ENCODE measurements at places on chromosomes 7 and 10.

DNA sequence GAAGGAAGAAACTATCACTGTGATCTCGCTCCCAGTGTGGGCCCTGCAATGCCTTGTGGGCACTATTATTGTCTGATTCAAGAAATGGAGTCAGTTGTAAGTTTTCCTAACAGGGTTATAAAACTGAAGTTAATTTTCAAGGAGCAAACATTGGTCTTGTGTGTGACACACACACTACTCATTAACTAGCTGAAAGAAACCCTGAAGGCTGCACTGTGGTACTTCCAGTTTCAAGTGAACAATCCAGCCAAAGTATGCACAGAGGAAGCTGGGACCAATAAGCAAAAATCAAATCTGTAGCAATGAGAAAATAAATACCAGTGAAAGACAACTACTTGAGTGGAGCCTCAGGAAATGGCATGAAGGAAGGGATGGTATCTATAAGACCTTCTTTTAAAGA is 506.6 kb upstream of the POT1 start:
- DNase-seq, result no peak

DNA sequence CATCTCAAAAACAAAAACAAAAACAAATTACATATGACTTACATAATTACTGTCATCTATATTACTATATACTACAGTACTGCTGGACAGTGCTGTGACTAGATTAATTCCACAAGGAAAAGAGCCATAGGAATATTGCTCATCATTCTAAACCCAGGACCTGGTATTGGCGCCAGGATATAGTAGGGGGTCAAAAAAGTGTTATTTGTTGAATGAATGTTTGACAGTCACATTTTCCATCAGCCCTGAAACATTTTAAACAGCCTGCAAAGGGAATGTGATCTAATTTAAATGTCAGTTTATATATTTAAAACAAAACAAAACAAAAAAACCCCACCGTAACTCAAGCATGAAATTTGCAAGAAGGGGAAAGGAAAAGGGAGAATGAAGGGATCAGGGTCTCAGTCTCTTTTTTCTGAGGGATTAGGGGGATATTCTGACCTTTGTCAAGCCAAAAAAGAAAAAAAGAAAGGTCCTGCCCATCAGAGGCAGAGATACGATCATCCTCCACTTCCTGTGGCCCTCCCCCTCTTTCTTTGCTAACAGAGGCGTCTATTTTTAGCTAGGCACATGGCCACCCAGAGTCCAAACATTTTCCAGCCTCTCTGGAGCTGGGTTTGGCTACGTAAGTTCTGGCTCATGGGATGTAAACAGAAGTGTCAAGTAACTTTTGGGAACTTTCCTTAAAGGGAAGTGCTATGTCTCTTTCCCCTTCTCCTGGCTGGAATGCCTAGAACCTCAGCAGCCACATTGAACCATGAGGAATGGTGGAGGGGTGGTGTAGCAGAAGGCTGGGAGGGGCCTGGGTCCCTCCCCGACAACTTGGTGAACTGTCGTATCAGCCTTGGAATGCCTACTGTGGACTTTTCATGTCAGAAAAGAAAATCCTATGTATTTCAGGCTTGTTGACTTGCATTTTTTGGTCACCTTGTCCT is 44.6 kb upstream of the DLG5 start:
- peak; percentile 60 for DNase-seq

- DNase-seq, result no peak
Measured at GRCh38 chr10:5632446-5632845, 33.9 kb downstream of the ASB13 start.

- no peak for DNase-seq
Measured at GRCh38 chr10:7787150-7787856, 490 bp downstream of the KIN start.

DNA sequence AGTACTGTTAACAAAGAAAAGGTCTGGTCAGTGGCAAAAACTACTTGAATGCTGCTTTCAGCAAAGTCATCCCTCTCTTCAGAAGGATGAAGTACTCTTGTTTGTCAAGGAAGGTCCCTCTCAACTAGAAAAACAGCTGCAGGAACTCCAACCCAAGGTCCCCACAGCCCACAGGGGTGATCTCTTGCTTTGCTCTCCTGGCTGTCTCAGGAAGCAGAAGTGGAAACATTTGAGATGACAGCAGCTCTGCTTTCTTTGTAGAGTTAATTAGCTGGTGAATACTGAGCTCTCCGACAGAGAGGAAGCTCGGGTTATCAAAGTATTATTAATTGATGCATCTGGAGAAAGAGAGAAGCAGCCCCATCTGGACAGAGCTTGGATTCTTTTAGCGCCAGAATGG is 25.4 kb upstream of the LRGUK start:
- peak; percentile 57 for DNase-seq

GRCh38 chr7:123131556-123131955 is 68.2 kb downstream of the SLC13A1 start:
- no peak for DNase-seq

Measured in activated CD4-positive, alpha-beta T cell treated with anti-CD3 and anti-CD28 coated beads, Interleukin-2, amount 10 ng/mL, durations not matched to agents 24 days and 14 days (primary cell).